Fibroblast of lung (primary cell): ENCODE measurements at places on chromosomes 5 and 9.

- peak; percentile 60 for DNase-seq
Measured at GRCh38 chr5:150066901-150067396, 19.4 kb downstream of the CSF1R start.

GRCh38 chr5:173155912-173156311 lies 11.6 kb downstream of the BNIP1 start:
- no peak for DNase-seq

DNA sequence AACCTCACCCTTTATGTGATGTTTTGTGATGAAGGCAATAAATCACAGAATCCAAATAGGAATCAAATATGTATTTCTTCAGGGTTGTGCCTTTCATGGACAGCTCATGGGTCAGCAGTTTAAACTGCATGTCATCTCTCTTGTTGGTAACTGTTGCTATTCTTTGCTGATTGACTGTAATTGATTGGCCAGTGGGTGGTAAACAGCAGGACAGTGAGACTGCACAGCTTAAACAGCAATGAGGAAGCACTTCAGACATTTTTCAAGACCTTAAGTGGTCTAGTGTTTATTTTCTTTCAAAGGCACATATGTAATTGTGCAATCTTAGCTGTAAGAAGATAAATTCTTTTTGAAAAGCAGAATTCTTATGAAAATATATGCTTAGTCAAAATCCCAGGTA lies 260.5 kb downstream of the COX7C start:
- peak; percentile 54 for DNase-seq

GRCh38 chr5:40679913-40680681 lies at the start of gene PTGER4:
Gene PTGER4, plus strand, starts transcription at chr5:40679915. Its CDS starts 1,079 bp downstream, at chr5:40680994.
- DNase-seq, result no peak

- peak; percentile 87 for DNase-seq
Measured at GRCh38 chr5:150582241-150583109, 58.0 kb upstream of the SYNPO start.

GRCh38 chr9:10387282-10387681 lies 225.5 kb downstream of the PTPRD start:
- DNase-seq, result no peak

GRCh38 chr5:37814699-37815098 lies 25.1 kb downstream of the GDNF start:
- DNase-seq, result no peak

GRCh38 chr9:98873951-98874371 lies 66.5 kb downstream of the GALNT12 start:
- DNase-seq, result peak; percentile 85

- no peak for DNase-seq
Measured at GRCh38 chr9:116285320-116285719, 131.7 kb downstream of the PAPPA start.

DNA sequence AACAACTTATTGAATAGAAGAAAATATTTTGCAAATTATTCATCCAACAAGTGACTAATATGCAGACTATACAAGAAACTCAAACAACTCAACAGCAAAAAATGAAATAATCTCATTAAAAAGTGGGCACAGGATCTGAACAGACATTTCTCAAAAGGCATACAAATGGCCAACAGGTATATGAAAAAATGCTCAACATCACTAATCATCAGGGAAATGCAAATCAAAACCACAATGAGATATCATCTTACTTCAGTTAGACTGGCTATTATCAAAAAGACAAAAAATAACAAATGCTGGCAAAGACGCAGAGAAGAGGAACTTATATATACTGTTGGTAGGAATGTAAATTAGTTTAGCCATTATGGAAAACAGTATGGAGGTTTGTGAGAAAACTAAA lies 1.8 kb upstream of the AMACR start:
- no peak for DNase-seq

- DNase-seq, result no peak
Measured at GRCh38 chr5:27832886-27833285, 794.5 kb upstream of the CDH9 start.

- no peak for DNase-seq
Measured at GRCh38 chr9:112880650-112881049, 10.0 kb downstream of the SLC46A2 start.

GRCh38 chr9:111107141-111107540 lies 68.9 kb upstream of the LPAR1 start:
- DNase-seq, result no peak

GRCh38 chr5:137310051-137310730 lies 188.9 kb downstream of the SPOCK1 start:
- DNase-seq, result peak; percentile 95

- no peak for DNase-seq
Measured at GRCh38 chr5:138182808-138183207, 3.9 kb downstream of the KIF20A start.

GRCh38 chr5:94751460-94751859 lies 133.0 kb downstream of the SLF1 start:
- DNase-seq, result peak; percentile 9

- DNase-seq, result no peak
Measured at GRCh38 chr5:16877267-16877935, 58.7 kb downstream of the MYO10 start.

- DNase-seq, result no peak
Measured at GRCh38 chr5:167602067-167602466, 689.4 kb upstream of the WWC1 start.

DNA sequence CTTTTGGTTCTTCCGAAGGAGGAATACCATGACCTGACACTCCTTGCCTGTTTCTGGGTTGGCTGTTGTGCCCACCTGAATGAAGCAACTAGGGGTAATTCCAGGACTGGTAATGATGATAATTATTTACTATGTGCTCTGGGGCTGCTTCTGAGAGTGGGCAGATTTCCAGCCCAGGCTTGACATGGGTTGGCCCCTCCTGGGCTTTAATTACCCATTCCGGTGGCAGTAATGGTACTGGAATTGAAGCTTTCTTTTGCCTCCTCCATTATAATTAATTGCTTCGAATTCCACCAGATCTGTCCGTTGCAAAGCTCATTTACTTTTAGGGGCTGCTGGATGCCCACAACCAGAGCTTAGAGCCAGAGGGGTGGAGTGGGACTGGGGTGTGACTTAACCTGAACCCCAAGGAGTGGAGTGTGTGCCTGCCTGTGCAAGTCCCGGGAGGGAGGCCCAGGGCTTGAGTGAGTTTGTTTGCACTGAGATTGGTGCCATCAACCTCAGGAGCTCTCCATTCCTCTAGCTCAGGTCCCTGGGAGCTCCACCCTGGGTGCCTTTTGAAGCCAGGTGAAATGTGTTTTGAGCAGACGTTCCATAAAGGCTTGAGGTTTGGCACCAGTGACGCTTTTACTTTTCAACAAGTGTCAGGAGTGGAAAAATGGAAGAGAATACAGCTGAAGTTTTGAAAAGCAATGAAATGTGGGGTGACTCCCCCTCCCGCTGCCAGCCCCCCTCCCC lies 214.6 kb downstream of the PDZD2 start:
- no peak for DNase-seq

- DNase-seq, result peak; percentile 96
Measured at GRCh38 chr9:120366644-120367019, 213.3 kb downstream of the CDK5RAP2 start.

GRCh38 chr5:77563475-77563874 lies 71.4 kb upstream of the WDR41 start:
- DNase-seq, result no peak

DNA sequence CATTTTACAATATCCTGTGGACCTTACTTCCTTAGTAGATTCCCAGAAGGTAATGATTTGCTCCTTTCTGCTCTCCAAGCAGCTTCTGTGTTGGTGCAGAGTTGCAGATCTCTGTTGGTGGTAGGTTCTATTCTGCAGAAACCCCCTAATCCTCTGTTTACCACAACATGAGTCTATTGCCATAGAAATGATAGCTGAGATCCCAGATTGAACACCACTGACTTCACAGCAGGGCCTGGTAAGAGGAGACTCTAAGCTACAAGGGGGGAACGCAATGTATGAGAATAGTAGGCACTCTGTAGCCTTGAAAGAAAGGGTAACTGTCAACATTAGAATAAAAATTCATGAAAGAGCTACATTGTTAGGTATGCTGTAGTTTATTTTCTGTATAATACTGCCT lies 59.5 kb downstream of the MUSK start:
- no peak for DNase-seq

- DNase-seq, result no peak
Measured at GRCh38 chr5:170416526-170416925, 27.4 kb upstream of the KCNMB1 start.

GRCh38 chr5:52870448-52870847 lies 82.7 kb downstream of the ITGA1 start:
- peak; percentile 35 for DNase-seq

- DNase-seq, result no peak
Measured at GRCh38 chr9:35103660-35104191, 795 bp upstream of the STOML2 start.

DNA sequence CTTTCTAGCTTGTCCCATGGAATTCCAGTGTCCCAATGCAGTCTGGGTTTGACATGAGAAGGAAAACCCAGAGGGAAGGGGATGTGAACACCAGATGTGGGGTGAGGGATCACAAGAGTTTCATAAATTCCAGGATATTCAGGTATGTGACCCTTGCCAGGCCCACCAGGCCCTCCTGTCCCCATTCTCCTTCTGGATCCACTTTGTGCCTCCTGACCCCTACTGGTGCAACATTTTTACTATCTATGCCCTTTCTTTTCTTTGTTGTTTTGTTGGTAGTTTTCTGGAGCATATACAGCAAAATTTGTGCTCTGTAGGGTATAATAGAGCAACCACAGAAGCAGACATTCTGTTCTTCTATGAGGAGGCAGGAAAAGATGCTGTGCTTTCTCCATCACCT lies 597.0 kb upstream of the GRAMD2B start:
- DNase-seq, result no peak

- DNase-seq, result no peak
Measured at GRCh38 chr5:69245031-69245430, 10.3 kb downstream of the CDK7 start.

DNA sequence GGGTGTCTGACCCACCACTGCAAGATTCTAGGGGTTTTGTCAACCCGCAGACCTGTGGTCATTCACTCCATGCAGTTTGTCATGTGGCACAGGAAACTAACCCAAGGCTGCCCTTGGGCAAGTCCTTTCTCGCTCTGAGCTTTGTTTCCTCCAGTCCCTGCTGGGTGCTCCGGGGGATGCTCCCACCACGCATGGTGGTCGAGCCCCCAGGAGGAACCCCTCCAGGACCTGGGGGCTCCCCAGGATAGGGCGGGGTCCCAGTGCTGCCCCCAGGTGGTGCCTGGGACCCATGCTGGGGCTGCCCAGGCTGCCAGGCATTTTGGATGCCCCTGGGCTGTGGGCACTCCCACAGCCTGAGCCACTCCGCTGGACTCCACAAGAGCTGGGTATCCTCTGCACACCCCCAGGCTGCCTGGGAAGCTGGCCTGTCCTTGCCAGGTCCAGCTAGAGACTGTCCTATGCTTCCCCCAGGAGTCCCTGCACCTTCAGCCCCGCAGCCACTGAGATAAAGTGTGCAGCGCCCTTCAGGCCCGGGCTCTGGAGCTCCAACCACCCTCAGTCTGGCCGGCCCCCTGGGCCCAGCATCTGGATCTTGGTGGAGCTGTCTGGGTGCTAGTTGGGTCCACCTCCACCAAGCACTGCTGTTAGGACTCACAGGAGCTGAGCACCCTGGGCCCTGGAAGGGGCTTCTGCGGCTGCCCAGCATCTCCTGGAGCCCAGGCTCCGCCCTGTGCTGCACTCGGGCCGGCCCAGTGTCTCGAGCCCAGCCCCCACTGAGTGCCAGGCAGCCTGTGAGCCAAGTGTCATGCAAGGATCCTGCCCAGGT lies 104.3 kb downstream of the PHF2 start:
- no peak for DNase-seq

GRCh38 chr9:129667850-129668249 lies 2.4 kb downstream of the PRRX2 start:
- no peak for DNase-seq

- DNase-seq, result no peak
Measured at GRCh38 chr5:124606093-124606492, 140.3 kb downstream of the ZNF608 start.

GRCh38 chr5:39178171-39178570 lies 41.2 kb downstream of the FYB1 start:
- peak; percentile 6 for DNase-seq

DNA sequence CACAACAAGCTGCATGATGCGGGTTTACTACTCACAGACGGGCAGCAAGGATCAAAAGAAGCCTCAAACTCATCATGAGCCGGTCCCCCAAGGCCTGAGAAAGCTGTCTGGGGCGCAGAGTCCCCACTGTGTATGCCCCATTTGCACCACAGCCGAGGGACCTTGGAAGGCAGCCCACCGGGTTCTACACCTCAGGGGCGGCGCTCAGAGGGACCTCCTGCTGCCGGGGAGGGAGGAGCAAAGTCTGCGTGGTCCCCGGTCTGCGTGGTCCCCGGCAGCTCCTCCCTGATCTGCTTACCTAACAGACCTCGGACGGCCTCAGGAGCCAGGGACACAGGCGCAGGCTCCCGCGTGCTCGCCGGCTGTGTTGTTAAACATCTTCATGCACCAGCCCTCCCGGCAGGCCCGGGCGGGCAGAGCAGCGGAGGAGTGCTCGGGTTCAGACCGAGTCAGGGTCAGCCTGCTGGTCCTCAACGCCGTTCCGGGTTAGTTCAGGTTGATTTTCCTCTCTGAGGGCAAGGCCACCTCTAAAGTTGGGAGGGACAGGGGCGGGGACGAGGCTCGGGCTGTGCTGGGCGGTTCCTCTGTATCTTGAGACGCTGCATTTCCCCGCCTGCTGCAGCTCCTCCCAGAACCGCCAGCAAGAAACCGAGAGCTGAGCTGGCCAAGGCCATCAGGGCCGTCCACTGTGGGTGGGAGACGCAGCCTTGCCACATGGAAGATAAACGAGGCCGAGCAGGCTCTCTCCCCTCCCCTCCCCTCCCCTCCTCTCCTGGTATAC lies 74.6 kb downstream of the MRPL36 start:
- peak; percentile 4 for DNase-seq

- DNase-seq, result peak; percentile 20
Measured at GRCh38 chr9:97501177-97501971, at the start of gene TMOD1. Gene TMOD1, plus strand, starts transcription at chr9:97501666. Its CDS starts 22,523 bp downstream, at chr9:97524189.

DNA sequence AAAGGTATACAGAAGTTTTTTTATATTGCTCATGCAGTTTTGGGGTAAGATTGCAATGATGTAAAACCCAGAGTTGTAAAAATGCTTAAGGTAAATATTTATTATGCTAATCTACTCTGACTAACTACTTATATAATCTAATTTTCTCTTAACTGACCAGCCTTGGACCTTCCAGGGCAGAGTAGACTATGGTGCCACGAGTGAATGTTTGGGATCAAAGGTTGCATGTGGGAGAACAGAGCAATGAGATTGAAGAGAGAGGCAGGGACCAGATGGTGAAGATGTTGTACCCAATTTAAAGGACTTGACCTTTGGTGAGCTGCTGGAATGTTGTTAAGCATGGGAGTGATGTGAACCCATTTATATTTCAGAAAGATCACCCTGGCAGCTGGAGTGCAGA lies 34.8 kb upstream of the PANK3 start:
- no peak for DNase-seq

DNA sequence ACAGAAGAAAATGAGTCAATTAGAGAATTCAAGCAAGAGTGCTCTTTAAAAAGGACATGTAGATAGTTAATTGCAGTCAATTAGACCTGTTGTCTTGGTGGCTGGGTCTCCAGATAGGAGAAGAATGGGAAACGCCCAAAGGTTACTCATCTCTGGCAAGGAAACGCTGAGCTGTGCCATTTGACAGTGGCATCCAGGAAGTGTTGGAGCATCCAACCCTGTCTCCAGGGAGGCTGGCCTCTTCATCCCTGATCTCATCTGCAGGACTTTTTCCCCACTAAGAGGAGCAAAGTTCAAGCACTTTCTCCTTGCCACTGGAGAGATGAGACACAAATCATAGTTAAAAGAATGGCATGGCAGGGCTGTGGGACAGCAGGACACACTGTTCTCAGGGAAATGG lies 111.7 kb upstream of the MSX2 start:
- no peak for DNase-seq

GRCh38 chr5:65835191-65835590 lies 91.2 kb upstream of the ERBIN start:
- no peak for DNase-seq

- DNase-seq, result no peak
Measured at GRCh38 chr9:89044881-89045280, 53.6 kb downstream of the S1PR3 start.
